Left renal pelvis (tissue), 4 donors: ENCODE measurements at places on chromosomes 1 and 21.

- no peak for DNase-seq
Measured at GRCh38 chr1:166379447-166379846, 212.6 kb upstream of the FAM78B start.

DNA sequence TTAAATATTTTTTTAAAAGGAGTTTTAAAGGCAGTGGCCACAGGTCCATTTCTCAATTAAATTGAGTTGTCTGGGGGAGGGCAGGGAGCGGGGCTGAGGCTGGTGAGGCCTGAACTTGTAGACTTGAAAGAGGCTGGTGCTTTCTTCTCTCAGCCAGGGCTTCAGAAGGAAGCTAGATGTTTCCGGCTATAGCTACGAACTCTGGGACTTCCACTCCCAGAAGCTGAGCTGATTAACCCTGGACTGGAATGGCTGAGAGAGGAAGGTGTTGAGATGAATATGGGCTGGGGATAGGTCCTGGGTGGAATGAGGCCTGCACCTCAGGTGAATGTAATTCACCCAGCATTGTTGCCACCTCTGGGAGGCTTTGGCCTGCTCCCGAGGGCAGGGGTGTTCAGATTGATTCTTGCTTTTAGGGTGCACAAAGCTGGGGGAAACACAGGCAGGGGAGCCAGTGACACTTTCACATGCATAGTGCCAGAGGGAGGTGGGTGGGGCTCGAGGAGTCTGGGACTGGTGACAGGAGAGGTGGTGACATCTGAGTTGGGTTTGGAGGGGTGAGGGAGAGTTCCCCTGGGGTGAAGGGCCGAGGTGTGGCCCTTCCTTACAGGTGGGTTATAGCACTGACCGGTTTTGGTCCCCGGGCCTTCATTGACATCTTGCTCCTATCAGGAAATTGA lies 18.2 kb downstream of the LDLRAP1 start:
- DNase-seq: no peak

DNA sequence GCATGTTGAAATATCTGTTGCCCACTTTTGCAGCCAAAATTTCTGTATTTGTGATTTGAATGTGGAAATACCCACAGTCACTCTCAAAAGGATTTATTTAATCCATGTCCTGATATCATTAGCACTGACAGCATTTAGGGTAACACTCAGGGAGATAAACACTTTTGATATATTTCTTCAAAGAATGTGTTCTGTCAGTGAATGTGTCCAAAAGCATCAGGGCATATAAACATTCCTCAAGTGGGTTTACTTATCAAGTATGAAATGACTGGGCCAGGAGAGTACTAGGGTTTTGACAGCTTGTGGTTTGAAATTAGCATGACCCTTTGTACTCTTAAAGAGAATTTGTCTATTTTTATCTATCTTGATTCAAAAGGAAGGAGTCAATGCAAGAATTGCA lies 1302.1 kb upstream of the ADGRL2 start:
- no peak for DNase-seq

GRCh38 chr21:29208682-29209059 lies 78.2 kb downstream of the MAP3K7CL start:
- no peak for DNase-seq

DNA sequence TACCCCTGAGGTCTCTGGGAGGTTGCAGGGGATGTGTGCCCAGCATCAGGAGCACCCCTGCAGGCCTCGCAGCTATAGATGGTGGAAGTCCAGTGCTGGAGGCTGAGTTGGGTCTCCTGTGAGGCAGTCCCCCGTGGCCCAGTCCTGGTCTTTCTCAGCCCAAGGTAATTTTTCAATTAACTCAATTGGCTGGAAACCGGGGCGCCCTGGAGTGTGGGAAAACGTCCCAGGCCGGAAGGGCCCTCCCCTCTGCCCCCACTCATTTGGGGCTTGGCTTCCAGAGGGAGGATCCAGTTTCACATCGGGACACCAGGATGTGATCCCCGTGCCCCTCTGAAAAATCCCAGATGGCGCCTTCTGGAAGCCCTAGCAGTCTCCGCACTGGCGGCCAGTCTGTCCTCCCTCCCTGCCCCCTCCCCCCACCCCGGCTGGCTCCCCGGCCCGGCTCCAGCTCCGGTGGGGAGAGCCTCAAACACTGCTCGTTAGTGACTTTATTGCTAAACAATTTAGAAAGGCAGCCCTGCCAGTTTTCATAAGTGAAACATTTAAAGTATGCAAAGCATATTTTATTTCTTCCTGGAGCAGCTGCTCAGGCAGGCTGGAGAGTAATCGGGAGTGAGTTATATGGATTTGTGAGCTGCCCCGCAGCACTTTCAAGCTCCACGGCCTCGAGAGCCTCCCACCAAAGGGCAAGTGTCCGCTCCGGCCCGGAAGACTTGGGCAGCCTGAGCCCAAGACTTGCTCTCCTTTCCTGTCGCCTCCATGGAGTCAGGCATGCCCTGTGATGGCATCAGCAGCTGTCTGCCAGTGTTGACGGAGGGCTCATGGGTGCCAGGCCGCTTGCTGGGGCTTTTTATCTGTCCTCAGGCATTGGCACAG lies 208.2 kb upstream of the TMEM51 start:
- DNase-seq: no peak

- no peak for DNase-seq
Measured at GRCh38 chr1:66495495-66495894, 38.5 kb upstream of the SGIP1 start.

DNA sequence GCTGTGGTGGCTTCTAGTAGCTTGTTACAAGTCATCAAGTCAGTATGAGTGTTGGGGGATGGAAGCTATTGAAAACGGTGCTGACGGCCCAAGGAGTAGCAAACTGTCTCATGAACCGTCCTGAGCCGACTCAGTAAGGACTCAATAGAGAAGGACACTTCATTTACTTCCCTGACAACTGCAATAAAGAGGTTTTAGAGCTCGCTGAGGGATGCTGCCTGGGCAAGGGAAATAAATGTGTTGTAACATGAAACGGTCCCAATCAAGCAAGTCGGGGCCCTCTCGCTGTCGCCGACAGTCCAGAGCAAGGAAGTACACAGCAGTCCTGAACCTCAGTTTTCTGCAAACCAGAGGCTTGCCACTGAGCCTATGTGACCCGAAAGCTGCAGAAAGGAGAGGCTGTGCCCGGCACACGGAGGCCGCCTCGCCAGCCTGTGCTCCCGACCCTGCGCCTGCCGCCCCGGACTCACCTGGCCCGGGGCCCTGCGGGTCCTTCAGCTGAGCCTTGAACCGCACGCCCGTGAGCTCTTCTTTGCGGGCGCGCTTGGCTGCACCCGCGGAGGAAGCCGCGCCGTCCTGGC lies 423 bp downstream of the URB1 start:
- DNase-seq: no peak

DNA sequence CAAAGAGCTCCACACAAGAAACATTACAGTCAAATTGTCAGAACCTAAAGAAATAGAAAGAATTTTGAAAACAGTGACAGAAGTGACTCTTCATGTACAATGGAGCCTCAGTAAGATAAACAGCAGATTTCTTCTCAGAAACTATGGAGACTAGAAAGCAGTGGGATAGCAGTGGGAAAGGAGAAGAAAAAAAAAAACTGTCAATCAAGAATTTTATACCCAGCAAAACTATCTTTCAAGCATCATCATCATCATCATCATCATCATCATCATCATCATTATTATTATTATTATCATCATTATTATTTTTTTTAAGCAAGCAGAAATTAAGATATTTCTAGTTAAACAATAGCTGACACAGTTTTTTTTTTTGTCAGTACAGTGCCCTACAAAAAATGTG lies 24.2 kb downstream of the CEP170 start:
- no peak for DNase-seq

DNA sequence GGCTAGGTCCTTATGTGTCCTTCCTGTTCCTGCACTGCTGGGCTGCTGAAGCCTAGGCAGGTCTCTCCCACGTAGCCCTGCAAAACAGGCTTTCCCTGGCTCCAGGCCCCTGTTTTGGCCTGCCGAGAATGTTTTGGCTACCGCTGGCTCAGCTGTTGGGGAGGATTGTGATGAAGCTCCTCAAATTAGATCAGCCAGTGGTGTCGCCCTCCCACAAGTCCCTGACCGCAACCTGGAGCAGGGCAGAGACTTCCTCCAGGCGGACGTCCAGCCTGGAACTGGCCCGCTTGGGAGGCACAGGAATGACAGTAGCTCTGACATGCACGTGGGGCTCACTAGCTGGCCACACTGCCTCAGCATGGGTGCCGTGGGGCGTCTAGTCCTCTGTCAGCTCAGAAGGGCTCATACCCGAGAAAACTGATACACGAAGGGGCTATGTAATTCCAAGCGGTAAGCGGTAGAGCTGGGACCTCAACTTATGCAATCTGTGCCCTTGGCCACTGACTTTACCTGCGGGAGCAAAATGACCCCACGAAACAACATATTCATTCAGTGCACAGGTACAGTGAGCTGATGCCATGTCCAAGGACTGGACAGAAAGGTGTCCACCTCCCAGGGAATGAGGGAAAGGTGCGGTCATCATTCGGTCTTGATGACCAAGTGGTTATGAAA lies 26.6 kb downstream of the DHRS3 start:
- no peak for DNase-seq

DNA sequence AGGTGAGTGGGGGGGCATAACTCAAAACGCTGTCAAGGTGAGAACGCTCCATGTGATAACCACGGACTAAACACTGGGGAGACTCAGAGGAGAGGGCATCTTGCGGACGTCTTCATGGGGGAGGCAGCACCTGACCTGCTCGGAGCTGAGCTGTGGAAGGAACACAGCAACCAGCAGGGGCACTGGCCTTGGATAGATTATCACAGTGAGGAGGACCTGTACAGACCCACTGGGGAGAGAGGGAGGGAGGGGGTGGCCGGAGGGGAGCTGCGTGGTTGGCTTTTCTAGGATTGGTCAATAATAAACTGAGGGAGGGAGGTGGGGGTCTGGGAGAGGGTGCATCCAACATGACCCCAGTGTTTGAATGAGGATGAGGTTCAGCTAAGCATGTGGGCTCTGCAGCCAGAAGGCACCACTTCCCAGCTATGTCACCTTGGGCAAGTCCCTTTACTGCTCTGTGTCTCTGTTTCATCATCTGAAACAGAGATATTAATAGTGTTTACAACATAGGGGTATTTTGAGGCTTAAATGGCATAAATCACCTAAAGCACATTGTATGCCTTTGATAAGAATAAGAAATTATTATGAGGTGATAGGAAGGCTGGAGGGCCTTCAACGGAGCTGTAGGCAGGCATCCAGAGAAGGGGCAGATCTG lies 123.3 kb downstream of the GRIK3 start:
- DNase-seq: no peak

DNA sequence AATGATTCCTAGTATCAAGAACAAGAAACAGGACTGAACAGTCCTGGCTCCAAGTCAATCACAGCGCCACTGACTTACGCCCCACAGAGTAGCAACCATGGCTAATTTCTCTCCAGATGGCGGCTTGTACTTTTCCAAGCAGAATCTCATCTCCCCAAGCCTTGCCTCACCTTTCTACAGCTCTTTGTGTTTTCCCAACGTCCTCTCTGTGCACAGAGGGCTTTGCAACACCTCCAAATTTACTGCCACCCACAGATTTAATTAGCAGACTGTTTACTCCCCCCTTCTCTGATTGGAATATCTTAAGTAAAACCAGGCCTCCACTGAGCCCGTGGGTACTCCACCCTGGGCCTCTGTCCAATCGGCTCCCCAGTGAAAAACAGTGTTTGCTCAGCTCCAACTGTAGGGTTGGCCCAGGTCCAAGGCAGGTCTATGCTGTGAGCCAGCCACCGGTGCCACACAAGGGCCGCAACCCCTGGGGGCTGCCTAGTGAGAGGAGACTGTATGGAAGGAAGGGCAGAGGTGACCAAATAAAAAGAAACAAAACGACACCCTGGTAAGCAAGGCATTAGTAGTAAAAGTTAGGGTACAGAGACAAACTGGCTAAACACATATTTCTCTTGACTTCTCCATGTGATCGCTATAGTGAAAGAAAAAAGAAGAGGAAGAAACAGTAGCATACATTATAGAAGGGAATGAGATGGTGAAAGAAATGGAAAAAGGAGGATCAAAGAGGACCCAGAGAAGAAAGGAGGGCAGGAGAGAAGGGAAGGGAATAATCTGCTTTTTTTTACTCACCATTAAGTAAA lies 128.4 kb upstream of the SOD1 start:
- DNase-seq: no peak

- no peak for DNase-seq
Measured at GRCh38 chr1:183375381-183375780, 42.8 kb downstream of the NMNAT2 start.

DNA sequence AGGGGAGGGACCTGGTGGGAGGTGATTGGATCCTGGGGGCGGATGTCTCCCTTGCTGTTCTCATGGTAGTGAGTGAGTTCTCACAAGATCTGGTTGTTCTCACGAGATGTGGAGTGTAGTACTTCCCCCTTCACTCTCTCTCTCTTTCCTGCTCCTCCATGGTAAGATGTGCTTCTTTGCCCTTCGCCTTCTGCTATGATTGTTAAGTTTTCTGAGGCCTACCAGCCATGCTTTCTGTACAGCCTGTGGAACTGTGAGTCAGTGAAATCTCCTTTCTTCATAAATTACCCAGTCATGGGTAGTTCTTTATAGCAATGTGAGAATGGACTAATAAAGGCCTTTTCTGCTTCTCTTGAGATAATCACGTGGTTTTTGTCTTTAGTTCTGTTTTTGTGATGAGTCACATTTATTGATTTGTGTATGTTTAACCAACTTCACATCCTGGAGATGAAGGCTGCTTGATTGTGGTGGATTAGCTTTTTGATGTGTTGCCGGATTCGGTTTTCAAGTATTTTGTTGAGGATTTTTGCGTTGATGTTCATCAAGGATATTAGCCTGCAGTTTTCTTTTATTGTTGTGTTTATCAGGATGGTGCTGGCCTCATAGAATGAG lies 45.5 kb downstream of the RABGAP1L start:
- DNase-seq: no peak

DNA sequence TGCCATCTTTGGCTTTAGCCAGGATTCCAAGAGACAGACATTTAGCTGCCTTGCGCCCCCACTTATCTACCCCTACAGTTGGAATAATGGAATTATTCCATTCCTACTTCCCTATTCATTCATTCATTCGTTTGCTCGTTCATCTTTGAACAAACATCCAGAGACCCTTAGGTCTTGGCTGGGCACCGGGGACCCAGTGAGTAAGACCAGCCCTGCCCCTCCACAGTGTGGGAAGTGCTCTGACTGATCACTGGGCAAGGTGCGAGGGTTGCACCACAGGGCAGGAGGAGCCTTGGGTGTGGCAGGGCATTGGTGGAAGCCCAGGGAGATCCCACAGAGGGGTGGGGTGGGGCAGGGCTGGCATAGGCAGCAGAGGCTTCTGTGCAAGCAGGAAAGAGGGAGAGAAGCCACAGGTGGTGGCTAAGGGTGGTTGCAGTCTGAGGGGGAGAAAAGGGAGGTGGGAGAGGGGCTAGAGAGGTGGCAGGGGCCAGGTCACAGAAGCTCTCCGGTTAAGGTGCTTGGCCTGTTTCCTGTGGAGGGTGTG lies 35.0 kb upstream of the TMEM61 start:
- DNase-seq: no peak

- DNase-seq: no peak
Measured at GRCh38 chr1:85268801-85269585, 7.4 kb downstream of the BCL10 start.

GRCh38 chr1:27360159-27361043 lies 6.4 kb downstream of the MAP3K6 start:
- DNase-seq: no peak

GRCh38 chr1:162710345-162710744 lies 78.1 kb downstream of the DDR2 start:
- no peak for DNase-seq
